Stimulated activated CD4-positive, alpha-beta T cell treated with anti-CD3 and anti-CD28 coated beads, Interleukin-1b, Interleukin-23, amount 100 ng/mL, for 1 hour (primary cell): ENCODE measurements at places on chromosomes 3 and 15.

DNA sequence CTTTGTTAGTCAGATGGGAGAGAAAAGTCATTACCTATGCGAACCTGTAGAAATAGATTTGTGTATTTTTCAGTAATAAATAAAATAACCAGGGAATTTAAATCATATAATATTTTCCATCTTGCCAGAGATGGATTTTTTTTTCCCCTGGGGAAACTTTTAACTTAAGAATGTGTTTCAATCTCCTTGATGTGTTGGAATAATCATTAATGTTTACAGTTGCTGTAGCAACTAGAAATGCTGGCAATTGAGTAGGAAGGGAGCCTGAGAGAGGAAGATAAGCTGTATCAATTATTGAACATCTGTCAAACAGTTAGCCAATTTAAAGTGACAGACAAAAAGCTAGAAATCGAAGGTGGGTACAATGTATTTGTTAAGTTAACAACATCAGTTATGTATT, 259.5 kb downstream of the IL5RA start:
- DNase-seq, result no peak

GRCh38 chr3:54988838-54989630, 61.2 kb upstream of the LRTM1 start:
- no peak for DNase-seq

DNA sequence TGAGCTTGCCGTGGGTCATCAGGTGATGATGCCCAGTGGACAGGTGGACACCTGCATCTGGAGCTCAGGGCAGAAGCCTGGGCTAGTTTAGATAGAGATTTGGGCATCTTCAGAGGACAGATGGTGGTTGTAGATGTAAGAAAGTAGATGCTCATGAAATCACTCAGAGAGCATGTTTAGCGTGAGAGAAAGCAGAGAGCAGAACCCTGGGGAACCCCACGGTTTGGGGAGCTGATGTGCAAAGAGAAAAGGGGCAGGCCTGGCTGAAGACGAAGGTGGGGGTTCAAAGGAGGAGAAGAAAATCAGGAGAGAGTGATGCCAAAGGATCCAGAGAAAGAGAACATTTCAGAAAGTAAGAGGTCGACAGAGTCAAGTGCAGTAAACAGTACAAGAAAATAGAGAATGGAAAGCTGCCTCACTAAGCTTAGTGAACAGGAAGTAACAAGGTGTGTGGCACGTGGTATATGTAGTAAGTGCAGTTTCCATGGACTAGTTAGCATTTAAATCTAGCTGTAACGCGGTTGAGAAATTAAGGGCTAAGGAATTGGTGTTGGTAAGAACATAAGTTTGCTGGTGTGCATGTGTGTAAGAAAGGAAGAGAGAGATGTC, 13.5 kb downstream of the TIGIT start:
- no peak for DNase-seq

DNA sequence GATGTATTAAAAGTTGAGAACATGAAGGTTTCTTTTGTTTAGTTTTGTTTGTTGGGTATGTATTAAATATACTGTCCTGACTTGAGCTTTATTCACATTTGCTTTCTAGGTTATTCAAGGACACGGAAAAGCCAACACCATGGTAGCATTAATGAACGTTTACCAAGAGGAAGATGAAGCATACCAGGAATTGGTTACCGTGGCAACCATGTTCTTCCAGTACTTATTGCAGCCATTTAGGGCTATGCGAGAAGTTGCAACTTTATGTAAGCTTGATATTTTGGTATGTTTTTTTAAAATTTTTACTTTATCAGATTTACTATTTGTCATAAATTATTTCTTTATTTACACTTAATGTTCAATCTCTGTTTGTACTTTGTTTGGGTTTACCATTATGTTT, 3.6 kb downstream of the WHAMM start:
- DNase-seq, result no peak

- no peak for DNase-seq
Measured at GRCh38 chr15:68363353-68363752, 68.6 kb downstream of the ITGA11 start.

DNA sequence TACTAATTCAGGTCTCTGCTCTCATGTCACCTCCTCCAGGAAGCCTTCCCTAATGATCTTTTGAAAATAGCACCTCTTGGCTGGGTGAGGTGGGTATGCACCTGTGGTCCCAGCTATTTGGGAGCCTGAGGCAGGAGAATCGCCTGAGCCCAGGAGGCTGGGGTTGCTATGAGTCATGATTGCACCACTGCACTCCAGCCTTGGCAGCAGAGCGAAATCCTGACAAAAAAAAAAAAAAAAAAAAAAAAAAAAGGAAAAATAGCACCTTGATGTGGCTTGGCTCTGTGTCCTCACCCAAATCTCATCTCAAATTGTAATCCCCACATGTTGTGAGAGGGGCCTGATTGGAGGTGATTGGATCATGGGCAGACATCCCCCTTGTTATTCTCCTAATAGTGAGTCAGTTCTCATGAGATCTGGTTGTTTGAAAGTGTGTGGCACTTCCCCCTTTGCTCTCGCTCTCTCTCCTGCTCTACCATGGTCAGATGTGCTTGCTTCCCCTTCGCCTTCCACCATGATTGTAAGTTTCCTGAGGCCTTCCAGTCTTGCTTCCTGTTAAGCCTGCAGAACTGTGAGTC, 11.2 kb upstream of the RNU6-1 start:
- DNase-seq, result no peak

GRCh38 chr3:8348076-8348475, 153.5 kb upstream of the LMCD1 start:
- no peak for DNase-seq

DNA sequence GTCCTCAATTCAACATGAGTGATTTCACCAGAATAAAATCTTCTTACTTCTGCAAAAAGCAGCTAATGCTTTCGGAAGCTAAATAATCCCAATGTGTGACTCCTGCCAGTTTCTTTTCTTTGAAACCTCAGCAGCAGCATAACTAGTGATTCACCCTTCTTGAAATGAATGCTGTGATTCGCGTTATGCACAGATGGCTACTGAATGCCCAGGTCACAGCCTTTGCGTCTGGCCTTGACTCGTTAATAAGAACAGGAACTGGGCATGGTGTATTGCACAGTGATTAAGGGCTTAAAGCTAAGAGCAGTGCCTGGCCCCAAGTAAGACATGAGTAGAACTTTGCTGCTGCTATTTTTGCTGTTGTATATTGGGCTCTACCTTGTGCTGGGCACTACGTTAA, 19.0 kb downstream of the CGNL1 start:
- no peak for DNase-seq

- DNase-seq, result no peak
Measured at GRCh38 chr15:78989701-78990240, 44.9 kb upstream of the CTSH start.

- no peak for DNase-seq
Measured at GRCh38 chr3:173800154-173800553, 402.6 kb downstream of the NLGN1 start.

DNA sequence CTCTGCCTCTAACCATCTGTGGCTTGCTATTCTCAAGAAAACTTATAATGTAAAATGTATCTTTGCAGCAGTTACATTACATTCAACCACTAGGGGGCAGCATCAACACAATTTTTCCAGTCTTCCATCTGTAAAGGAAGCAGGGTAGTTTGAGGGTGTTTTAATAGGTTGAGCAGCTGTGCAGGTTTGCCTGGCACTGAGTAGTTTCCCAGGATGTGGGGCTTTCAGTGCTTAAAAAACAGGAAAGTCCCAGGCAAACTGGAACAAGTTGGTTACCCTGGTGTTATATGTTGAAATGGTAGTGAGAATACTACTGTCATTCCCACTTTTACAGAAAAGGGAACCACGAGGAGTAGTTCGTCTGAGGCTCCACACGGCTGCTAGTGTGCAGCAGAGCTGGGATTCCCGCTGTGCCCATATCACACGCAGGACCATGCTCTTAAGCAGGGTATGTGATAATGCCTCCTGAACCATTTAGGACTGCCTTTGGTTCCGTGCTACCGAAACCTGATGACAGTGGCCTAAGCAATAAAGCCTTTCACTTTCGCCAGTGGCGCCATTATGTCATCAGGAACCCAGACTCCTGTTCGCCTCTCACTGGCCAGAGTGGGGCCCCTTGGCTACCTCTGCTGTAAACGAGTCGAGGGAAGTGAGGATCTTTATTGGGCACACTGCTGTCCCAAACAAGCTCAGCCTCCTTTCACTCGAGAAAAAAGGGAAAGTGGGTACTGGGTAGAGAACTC, 64.7 kb upstream of the ZBTB38 start:
- DNase-seq, result peak; percentile 48

GRCh38 chr3:110521019-110521418, 550.6 kb upstream of the NECTIN3 start:
- DNase-seq, result no peak

GRCh38 chr15:49040151-49040550, 6.1 kb downstream of the SECISBP2L start:
- DNase-seq, result no peak

DNA sequence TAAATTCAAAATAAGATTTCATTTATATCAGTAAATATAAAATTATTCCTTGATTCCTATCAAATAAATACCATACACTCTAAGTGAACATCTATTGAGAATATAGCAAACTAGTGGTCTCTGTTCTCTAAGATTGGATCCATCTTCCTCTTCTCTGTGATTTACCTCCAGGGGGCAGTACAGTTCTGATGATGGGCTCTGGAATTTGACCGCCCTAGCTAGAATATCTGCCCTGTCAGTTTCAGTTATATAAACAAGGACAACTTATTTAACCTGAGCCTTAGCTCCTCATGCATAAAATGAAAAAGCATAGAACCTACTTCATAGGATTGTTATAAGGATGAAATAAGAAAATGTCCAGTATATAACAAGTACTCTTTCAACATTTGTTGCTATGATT, 171.1 kb upstream of the CCDC54 start:
- no peak for DNase-seq

- DNase-seq, result no peak
Measured at GRCh38 chr15:63380808-63381282, 801 bp downstream of the CA12 start.

- DNase-seq, result no peak
Measured at GRCh38 chr3:141941093-141941492, 64.7 kb downstream of the ATP1B3 start.

GRCh38 chr3:25603703-25604102, 61.0 kb downstream of the TOP2B start:
- DNase-seq, result no peak

- DNase-seq, result no peak
Measured at GRCh38 chr3:97860364-97860763, 38.6 kb downstream of the CRYBG3 start.

DNA sequence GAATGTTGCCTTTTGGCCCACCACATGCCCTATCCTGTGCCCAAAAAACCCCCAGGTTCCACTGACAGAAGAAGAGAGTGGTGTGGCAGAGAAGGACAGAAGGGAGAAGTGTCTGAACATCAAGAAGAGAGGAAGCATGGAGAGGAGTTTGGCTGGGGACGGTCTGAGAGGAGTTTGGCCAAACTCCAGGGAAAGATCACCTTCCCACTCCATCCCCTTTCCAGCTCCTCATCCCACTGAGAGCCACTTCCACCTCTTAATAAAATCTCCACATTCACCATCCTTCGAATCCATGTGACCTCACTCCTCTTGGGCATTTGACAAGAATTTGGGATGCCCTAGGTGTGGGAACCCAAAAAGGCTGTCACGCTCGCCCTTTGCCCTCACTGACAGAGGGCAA, 311.6 kb upstream of the GRM7 start:
- no peak for DNase-seq

GRCh38 chr3:18891641-18892040, 256.7 kb upstream of the KCNH8 start:
- DNase-seq, result no peak

- DNase-seq, result no peak
Measured at GRCh38 chr15:93451265-93451664, 362.3 kb upstream of the RGMA start.

- no peak for DNase-seq
Measured at GRCh38 chr3:184688251-184688881, 23.5 kb downstream of the MAGEF1 start.

DNA sequence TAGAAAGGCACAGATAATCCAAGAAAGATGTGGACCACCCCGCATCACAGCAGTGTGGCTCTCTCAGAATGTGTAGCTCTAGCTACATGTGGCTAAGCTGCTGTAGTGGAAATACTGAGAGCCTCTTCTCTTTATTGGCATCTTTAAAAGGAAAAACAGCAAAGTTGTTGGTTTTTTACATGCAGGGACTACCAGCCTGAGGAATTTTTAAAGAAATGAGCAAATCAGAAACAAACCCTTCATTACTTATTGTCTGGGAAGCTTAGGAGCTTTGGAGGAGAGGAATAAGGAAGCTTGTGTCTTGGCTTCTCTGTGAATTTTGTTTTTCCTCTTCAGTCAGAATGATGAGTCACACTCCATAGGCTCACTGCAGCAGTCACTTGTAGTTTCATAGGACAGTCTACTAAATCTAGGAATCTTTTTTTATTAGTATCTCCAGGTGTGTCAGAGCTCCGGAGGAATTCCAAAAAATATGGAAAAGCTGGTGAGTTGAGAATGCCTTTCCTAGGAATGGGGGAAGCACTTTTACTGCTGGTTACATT, 27.5 kb downstream of the POLG start:
- DNase-seq, result no peak

GRCh38 chr15:52171386-52171785, 19.8 kb downstream of the GNB5 start:
- DNase-seq, result no peak

DNA sequence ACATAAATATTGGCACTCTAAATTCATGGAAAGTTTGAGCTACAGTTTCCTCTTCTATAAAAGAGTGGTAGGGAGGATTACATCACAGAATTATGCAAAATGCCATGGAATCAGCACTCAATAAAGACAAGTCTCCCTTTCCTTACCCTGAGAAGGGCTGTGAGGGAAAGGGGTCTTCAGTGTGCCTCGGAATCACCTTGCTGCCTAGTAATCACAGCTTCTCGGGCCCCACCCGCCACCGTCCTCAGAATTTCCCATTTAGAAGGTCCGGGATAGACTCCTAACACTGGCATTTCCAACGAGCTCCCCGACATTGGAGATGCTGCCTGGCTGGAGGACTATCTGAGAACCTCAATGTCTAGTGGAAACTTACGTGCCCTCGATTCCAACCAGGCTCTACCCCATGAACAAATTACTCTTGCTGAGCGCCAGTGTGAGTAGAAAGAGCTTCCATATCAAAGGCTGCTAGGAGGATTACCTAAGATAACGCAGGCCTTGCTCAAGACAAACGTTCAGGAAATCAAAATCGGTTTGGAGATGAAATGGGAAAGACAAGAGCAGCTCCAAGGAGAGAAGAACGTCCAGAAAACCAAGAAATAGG, 92.1 kb upstream of the CHD2 start:
- no peak for DNase-seq
